ENCODE measurements at places on chromosomes 13 and 19. TPM values are rescaled to one million over a fixed set of nuclear protein-coding genes. Genes with fewer than 3 reads are reported as not detected.

DNA sequence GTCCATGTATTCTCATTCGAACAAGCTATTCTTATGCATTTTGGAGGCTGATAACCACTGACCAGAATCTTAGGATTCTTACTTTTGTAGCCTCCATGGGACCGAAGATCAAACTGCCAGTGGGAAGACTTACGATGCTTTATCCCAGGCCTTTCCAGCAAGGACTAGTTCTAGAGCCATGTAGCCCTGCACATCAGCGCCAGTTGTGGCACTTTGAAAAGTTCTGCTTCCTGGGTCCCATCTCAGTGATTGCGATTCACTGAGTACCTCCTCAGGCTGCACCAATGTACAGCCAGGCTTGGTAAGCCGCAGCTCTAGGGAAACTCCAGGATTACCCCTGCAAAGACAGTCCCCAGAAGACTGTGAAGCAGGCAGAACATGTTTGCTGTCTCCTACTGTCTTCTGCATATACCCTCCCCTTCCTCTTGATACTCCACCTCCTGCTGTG is 18.9 kb upstream of the ENOX1 start:
- DNase-seq: no peak

- DNase-seq: no peak
Measured at GRCh38 chr13:34951528-34951927, 9.5 kb downstream of the NBEA start.

DNA sequence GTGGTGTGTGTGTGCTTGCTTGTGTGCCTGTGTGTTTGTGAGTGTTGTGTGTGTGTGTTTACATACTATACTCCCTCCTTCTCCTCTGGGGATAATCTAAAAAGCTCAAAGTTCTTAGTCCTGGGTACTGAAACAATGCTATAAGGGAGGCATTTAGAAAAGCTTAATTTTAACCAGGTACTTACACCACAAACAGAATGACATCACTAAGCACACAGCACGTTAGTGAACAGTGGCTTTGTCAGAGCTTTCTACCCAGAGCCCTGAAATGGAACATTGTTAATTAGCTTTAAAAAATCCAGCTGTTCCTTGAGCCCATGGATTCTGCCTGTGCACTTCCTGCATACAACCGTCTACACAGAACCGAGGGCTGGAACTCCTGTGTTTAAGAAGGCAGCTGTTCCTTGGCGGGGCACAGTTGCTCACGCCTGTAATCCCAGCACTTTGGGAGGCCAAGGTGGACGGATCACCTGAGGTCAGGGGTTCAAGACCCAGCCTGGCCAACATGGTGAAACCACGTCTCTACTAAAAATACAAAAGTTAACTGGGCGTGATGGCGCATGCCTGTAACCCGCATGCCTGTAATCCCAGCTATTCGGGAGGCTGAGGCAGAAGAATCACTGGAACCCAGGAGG is 69.6 kb upstream of the RNF113B start:
- DNase-seq: no peak

The POLR2E gene
- total RNA-seq: 181 TPM

DNA sequence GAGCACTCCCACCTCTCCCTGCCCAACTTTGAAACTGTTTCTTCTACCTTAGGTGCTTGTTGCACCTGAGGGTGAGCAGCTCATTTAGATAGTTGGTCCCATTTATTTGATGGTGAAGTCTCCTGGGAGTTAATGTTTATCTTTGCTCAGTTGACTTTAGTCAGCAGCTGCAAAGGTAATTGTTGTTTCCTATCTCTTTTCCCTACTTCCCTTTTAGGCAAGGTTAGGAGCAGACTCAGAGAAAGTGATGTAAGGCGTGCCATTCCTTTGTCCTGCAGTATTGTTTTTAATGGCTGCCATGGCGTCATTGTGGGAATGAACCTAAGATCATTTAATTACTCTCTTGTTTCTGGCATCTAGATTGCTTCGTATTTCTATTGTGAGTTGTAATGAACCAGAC is 11.6 kb downstream of the AKAP11 start:
- DNase-seq: no peak

GRCh38 chr13:81017513-81018152 is 676.7 kb upstream of the SPRY2 start:
- DNase-seq: no peak
